ENCODE measurements at places on chromosomes 12 and 14.

GRCh38 chr12:43309959-43310358, 242.0 kb downstream of the ADAMTS20 start:
- DNase-seq = no peak

DNA sequence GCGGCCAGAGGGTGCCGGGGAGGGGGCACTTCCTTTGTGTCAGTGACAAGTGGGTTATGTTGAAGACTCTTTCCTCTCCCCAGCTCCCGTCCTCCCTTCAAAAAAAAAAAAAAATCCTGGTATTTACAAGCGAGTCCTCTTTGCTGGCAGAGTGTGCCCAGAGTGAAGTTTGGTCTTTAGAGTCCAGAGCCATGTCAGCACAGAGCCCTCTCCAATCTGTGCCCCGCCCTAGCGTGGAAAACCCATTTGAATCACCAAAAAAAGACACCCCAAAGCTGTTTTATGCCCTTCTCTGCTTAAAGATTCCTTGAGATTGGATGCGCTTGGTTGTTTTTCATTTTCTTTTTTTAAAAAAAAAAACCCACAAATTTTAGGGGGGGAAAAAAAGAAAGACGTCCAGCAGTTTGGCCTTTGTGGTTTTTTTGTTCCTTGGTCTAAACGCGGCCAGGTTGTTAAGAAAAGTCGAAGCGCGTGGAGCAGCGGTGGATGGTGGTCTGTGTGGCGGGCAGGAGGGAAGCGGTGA, 3.3 kb downstream of the NKX2-1 start:
- DNase-seq = no peak

- DNase-seq = peak; percentile 91
These were observed at the start of the genes DHRS1 and NOP9 for GRCh38 chr14:24299255-24300191. Gene DHRS1 (minus strand): TSS chr14:24299780. CDS start chr14:24299106, 674 bp downstream. Gene NOP9 (plus strand): TSS chr14:24299850. CDS start chr14:24299955, 105 bp downstream.

GRCh38 chr12:122842505-122843405, 7.5 kb downstream of the HIP1R start:
- DNase-seq = no peak

DNA sequence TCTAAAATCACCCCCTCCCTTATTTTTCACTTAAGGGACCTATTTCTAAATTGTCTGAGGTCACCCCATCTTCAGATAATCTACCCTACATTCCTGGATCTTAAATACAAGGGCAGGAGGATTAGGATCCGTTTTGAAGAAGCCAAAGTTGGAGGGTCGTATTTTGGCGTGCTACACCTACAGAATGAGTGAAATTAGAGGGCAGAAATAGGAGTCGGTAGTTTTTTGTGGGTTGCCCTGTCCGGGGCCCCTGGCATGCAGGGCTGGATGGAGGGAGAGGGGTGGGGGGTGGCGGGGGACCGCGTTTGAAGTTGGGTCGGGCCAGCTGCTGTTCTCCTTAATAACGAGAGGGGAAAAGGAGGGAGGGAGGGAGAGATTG, 300 bp upstream of the CCND2 start:
- DNase-seq = no peak

DNA sequence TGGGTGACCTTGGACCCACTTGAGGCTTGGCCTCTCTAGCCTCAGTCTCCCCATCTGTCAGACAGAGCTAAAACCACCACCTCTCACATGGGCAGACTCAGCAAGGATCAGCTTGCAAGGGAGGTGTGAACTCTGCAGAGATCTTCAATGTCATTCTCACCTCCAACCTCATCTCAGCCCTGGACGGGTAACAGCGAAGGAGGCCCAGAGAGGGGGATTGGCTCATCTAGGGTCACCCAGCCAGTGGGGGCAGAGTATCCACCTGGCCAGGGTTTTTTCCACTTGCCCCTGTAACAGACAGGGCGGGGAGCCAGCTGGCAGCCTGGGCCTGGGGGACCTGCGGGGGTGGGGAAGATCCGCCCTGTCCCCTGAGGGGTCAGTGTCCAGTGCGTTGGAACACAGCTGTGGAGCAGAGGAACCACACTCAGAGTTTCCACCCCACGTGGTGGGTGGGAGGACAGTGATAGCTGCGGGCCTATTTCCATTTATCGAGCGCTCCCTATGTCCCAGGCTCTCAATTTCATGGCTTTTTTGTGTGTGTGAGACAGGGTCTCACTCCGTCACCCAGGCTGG, 27.4 kb downstream of the DTX1 start:
- DNase-seq = no peak

DNA sequence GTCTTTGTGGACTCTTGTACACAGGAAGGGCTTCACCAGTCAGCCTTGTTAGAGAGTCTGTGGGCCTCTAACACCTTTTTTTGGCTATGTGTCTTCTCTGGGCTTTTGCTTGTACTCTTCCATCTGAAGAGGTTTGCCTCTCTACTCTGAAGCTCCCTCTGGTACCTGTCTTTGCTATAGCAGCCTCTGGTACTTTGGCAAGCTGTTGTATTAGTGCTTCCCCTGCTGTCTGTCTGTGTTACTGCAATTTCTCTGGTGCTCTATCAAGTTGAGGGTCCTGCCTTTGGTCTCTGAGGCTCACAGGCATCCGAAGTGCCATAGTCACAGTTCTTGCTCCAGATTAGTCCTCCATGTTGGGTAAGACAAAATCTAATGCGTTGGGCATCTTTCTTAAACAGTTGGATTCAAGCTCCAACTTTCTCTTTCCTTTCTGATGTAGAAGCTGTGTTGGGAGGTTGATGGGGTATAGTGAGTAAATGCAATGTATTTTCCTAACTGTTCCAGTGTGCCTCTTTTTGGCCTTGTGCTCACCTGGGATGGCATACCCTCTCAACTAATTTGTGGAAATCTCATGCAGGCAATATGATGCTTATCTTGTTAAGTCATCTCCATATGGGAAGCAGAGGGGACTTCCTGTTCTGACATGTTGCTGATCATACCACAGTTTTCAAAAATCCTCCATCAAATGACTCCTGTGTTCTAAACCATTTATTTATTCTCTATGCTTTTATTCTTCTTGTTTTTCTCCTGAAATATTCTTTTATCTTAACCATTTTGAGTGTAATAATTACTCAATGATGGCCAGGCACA, 88.8 kb downstream of the ATF7IP start:
- DNase-seq = no peak

DNA sequence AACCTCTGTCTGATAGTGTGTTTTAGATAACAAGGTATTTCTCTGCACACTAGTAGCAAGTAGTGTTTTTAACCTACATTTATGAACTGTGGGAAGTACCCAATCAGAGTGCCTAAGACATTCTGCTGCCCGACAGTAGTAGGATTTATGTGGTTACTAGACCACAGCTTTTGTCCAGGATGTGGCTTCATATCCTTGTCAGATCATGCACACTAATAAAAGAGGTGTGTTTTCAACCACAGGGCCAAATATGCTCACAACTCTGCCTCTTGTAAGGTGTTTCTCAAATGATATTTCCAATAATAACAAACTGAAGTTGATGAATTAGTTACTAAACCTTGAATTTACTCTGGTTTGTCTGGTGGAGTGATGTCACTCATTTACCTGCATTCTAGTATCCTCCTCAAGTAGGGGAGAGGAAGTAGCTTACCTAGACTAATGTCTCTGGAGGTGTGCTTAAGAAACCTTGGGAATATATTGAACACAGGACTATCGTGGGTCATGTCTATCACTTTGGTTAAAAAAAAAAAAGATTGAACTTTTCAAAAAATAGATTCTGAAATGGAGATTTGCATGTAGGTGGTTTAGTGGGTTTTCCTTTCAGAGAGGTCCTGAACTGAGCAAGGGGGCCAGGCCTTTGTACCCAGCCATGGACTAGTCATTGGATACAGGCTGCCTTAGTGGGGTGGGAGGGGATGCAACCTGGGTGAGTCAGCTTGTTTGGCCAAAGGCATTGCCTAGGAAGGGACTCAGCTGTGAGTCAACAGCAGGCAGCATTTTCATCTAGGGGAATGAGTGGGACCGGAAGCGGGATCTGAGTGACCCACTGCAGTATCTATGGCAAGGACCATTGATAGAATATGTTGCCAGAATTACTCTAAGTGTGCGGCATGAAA, 14.1 kb downstream of the FBXW8 start:
- no peak for DNase-seq

GRCh38 chr14:64656986-64657385, 47.2 kb upstream of the PLEKHG3 start:
- no peak for DNase-seq

- no peak for DNase-seq
These were observed 98.9 kb downstream of the ACSS3 start for GRCh38 chr12:81176796-81177195.

DNA sequence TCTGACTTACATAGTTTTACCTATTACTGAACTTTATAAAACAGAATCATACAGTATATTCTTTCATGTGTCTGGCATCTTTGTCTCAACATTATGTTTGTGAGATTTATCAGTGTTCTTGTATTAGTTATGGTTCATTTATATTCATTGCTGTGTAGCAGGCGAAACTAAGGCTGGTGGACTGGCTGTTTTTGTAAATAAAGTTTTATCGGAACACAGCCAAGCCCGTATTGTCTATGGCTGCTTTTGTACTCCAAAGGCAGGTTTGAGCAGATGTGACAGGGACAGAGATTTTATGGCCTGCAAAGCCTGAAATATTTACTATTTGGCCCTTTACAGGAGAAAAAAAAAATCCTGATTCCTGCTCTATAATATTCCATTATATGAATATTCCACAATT, 405.8 kb upstream of the RGS6 start:
- DNase-seq = no peak

DNA sequence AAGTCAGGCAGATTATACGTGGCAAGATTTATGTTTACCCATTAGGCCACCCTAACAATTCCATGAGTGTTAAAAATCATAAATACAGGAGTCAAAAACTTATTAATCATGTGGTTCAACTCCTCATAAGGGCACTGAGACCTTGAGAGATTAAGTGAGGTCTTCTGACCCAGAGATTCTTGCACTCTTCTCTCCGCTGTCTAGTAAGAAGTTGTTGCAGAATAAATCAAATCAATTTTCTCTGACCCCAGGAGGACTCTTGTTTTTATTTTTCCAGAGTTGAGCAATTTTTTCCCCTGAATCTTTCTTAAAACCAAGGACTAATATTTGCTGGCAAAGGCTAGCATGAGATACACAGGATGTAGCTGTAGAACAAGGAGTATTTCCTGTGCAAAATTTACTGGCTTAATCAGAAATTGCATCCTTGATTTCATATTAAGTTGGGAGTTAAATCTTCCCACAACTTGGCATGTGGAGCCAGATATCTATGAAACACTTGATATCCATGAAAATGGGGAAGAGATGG, 90.9 kb upstream of the PTHLH start:
- no peak for DNase-seq

GRCh38 chr14:29548948-29549370, 378.7 kb downstream of the PRKD1 start:
- peak; percentile 41 for DNase-seq

GRCh38 chr14:105198588-105198987, 17.5 kb upstream of the NUDT14 start:
- no peak for DNase-seq

DNA sequence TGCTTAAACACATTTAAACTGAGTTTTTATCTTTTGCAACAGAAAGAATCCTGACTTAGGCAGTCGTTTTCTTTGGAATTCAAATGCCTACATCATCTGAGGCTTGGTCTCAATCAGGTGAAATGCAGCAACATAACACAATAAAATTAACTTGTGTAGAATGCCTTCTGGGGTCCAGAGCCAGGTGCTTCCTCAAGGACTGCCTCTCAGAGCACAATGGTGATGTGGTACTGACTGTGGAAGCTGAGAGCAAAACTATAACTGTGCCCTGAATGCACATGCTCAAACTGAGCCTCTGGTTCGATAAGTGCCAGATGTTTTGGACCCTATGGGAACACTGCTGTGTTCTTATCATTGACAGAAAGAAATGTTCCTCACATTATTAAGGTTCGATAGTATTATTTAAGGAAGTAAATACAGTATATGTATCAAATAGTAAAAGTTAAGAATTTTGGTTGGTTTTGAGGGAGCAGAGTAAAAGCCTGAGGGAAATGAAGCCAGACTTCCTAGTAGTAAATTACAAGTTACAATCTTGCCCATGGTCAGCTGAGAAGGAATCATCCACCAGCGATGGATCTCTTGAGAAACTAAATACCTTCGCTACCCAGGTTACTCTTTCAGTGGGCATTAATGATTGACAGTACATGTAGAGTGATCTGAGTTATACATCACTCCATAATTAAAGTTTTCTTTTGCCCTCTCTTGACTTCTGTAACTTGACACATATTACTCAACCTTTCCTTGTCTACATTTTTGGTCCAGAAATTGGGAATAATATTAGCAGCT, 122.9 kb upstream of the ATP2B1 start:
- DNase-seq = no peak

GRCh38 chr12:66072135-66072534, 58.4 kb downstream of the LLPH start:
- no peak for DNase-seq

DNA sequence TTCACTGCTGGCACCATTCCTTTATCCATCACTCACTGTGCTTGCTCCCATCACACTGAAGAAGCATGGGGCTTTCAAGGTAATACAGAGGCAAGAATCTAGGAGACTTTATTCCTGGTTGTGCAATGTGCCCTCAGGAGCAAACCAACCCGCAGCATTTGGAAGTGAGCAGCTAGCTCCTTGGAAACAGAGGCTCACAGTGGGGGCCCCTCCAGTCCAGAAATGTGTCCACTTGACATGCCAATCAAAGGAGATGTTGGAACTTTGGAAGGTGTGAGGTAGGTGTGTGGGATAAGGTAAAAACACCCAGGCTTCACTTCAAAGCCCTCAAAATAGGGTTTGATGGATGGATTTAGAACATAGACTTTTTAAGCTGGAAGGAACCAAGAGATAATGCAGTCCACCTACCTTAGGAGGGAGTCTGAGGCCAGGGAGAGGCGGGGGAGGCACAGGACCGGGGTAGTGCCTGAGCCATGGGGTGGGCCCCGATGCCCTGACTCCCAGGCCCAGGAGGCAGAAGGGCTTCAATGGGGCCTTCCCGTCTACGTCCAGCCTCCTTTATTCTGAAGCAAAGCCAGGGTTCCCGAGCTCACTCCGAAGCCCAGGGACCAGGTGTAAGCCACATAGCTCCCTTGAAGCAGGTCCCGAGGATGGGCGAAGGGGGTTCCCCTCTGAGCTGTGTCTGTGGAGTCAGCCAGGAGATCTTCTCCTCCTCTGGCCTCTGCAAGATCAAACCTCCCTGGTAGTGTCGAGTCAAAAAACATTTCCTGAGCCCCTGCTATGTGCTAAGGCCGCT, 17.6 kb upstream of the BCL11B start:
- no peak for DNase-seq

DNA sequence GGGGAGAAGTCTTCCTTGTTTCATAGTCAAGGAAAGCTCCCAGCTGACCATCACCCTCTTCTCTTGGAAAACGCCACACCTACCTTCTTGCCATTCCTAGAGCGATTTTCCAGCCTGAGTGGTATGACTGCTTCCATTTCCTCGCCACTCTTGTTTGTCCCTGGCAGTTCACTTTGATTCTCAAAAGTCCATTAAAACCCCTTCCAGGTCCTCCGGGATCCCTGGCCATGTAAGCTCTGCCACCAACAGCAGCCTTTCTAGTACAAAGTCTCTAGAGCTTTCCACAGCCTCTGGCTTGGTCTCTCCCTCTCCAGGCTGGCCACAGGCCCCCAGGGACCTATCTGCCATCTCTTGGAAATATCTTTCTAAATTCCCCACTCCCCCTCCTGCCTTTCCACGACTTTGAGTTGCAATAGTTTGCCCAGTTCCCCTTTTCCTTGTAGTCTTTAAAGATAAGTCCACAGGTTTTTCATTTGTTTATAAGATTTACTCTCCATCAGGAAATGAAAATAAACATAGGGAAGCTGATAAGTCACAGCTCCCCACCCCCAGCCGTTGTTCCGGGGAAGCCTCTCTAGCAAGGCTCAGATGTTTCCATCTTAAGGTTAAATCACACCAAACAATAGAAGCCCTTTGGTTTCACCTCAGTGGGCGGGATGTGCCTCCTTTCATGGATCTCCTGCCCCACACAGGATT, 42.9 kb upstream of the SINHCAF start:
- DNase-seq = no peak

- DNase-seq = no peak
These were observed 103.0 kb downstream of the SAMD4A start for GRCh38 chr14:54669721-54670561.
